ENCODE measurements at places on chromosomes 13 and 19.

DNA sequence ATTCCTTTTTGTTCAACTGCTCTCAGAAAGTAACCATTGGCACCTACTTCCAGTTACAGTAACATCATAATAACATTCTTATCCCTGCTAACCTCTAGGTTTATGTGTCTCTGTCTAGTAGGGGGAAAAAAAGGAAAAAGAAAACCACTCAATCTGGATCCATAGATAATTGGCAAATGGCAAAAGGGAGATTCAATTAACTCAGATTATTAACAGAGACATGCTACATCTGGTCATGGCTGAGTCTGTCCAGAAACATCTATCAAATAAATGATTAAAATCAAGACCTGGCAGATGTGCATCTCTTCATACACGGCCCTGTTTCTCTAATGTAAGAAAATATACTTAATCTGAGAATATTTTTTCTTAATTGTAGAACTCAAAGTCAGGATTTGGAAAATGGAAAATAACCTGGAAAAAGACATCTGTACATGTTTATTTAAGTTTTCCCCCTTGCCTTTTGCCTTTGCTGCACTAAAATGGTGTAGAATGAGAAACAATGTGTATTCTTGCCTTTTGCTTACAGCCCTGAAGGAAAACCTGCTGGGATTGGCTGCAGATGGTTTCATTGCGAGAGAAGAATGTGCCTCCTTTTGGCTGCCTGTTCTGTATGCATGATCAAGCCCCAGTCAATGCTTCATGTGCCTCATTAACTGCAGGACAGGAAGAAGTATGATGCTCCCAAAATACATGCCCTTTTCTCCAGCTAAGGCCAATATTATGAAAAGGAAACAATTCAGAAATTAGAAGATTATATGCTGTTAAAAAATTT, 921.6 kb upstream of the PCDH20 start:
- no peak for DNase-seq

GRCh38 chr13:26095846-26096610, 44.2 kb upstream of the SHISA2 start:
- no peak for DNase-seq

- DNase-seq = no peak
These were observed 32.5 kb downstream of the MCF2L start for GRCh38 chr13:113001241-113002140.

- peak; percentile 41 for DNase-seq
These were observed 25.0 kb downstream of the ERCC5 start for GRCh38 chr13:102870677-102871415.

- no peak for DNase-seq
These were observed 141.6 kb upstream of the SOX1 start for GRCh38 chr13:111925146-111925875.

- DNase-seq = no peak
These were observed 3.5 kb upstream of the ZNF701 start for GRCh38 chr19:52566588-52566987.

- no peak for DNase-seq
These were observed 29.9 kb downstream of the SHISA2 start for GRCh38 chr13:26021956-26022355.

DNA sequence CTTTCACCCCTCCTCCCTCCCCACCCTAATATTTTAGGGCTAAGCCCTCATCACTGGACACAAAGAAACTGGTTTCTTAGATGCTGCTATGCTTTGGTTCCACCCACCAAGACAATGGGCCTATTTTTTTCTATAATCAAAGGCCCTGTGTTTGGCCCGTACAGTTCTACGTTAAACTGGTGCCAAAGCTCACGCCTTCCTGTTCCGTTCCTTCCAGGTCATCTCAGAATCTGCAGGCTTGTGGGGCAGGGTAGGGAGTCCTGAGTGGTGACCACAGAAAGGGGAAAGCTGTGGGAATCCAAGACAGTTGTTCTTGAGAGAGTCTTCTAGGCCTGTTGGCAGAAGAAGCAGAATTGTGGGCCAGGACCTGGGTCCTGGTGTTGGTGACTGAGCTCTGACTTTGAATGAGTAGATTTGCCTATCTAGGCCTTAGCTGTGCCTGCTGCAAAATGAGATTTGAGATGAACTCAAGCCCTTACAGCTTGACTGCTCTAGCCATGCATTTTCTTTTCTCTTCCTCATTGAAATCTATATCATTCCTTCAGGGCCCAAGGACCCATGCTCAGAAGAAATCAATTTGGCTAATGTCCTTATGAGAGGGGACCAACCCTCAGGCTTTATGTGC, 19.1 kb upstream of the CXCL17 start:
- no peak for DNase-seq

- no peak for DNase-seq
These were observed 22.6 kb upstream of the CD177 start for GRCh38 chr19:43330726-43331434.

DNA sequence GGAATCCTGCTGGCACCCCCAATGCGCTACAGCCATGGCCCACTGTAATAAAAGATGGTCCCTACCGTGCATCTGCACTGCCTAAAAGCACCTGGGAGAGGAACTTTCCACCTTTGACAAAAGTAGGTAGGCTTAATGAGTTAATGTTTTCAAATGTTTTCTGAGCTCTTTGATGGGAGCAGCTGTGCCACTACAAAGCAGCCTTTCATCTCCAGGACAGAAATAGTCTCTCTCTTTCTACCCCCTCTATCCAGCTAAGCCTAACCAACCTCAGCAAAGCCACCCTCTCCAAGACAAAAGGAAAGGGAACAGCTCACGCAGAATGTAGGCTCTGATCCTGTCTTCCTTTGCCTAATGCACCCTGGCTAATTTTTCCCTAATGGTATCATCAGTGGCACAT, 560.2 kb downstream of the UQCRFS1 start:
- DNase-seq = no peak

DNA sequence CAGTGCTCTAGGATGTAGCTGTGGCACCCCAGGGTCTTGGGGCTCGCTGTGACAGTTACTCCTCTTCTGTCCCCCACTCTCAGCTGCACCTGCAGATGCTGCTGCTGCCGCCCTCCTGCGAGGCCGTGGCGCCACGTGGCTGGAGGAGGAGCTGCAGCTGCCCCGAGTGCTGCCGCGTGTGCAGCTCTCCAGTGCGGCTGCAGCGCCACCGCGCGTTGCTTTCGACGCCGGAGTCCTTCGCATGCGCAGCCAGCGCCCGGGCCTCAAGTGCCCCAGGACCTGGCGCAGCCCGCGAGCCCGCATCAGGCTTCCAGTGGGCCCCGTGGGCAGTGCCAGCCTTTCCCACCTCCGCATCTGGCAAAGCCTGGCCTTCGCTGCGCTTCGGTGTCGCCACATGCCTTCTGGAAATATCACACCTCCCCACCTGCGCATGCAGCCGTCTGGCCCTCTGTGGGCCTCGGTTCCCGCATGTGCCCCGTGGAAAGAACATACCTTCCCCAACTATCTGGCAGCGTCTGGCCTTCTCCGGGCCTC, 692 bp upstream of the ZNF580 start:
- no peak for DNase-seq

DNA sequence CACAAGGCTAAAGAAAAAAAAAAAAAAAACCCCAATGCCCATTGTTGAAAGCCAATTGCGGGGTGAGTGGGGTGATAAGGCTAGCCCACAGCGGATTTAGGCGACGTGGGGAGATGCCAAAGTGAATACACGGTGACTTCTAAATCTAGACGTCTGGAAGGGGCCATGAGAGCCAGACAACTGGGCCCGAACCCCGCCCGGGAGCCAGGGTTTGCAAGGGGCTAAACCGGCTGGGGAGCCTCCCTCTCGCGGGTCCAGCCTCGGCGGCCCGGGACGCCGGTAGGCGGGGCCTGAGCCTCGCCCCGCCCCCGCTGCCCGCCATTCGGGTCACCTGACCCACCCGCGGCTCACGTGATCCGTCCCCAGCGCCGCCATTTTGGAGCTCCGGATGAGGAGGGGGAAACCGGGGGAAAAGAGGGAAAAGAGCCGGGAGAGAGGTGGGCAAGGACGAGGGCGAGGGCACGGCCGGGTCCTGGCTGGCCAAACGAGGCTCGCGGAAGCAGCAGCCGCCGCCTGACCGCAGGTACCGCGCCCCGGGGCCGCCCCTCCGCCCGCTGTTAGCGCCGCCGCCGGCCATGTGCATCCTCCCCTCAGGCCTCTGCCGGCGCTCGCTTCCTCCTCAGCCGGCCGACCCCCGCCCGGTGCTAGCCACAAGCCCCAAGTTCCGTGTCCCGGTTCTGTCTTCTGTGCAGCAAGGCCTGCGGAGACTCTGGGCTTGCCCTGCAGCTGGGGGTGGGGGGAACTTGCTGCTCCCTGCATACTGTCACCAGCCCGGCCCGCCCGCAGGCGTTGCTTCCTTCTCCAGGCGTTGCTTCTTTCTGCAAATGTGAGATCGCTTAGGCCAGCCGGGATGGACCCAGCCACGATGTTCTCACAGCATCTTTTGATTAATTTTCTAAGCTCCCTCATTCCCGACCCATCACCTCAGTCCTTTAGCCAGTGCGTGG, at the start of gene ZNF507:
Gene ZNF507, plus strand, starts transcription at position 350 of the 947 bp plus-strand sequence. CDS start 7,221 bp downstream, outside the sequence.
- peak; percentile 62 for DNase-seq

- no peak for DNase-seq
These were observed 10.3 kb downstream of the HSH2D start for GRCh38 chr19:16153582-16154336.

GRCh38 chr13:63632321-63632720, 2216.7 kb upstream of the PCDH20 start:
- no peak for DNase-seq

DNA sequence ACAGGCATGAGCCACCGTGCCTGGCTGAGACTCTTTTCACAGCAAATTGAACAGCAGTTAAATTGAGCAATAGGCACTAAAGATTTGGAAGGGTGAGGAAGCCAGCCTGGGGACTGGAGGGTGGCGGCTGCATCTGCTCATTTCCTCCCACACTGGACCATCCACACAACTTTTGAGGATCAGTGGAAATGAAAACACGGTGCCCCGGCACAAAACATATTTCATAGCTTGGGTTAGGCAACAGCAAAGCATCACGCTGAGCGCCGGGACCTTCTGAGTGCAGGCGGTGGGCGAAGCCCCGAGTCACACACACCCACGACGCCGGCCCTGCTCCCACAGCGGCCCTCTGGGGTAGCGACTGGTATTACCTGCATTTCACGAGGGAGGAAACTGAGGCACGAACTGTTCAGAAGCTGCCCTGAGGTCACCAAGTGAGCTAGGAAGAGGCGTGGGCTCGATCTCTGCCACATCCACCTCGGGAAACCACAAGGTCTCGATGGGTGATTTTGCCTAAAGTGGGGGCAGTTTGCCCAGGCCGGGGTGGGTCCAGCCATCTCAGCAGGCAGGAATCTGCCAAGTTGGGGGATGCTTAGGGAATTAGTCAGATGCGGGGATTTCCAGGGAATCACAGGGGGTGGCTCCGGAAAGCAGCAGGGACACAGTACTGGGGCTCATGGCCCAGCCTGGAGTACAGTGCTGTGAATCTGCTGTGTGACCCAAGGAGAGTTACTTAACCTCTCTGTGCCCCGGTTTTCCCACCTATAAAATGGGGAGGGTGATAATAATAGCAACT, 3.5 kb upstream of the SBNO2 start:
- no peak for DNase-seq

GRCh38 chr19:55684946-55685681, 10.1 kb downstream of the EPN1 start:
- DNase-seq = no peak

- no peak for DNase-seq
These were observed 35.6 kb upstream of the ZNF599 start for GRCh38 chr19:34808566-34808965.

GRCh38 chr19:55590617-55591016, 8.7 kb downstream of the FIZ1 start:
- DNase-seq = no peak

DNA sequence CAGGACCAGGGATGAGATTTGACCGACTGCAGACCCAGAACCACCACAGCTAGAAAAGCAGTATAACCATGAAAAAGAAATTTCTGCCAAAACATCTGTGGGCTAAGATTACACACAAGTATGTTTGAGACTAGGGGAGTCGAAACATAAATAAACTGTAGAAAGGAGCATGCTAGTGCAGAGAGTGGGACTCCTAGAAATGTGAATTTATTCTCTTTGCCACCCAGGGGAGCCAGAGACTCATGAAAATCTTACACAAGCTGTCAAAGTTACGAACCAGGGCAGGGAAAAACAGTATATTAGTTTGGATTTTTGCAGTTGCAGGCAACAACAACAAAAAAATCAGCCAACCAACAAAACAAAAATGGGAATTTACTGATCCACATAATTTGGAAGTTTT, 12.3 kb upstream of the HSPH1 start:
- DNase-seq = no peak

GRCh38 chr19:15419413-15420025, 731 bp upstream of the AKAP8L start:
- no peak for DNase-seq

DNA sequence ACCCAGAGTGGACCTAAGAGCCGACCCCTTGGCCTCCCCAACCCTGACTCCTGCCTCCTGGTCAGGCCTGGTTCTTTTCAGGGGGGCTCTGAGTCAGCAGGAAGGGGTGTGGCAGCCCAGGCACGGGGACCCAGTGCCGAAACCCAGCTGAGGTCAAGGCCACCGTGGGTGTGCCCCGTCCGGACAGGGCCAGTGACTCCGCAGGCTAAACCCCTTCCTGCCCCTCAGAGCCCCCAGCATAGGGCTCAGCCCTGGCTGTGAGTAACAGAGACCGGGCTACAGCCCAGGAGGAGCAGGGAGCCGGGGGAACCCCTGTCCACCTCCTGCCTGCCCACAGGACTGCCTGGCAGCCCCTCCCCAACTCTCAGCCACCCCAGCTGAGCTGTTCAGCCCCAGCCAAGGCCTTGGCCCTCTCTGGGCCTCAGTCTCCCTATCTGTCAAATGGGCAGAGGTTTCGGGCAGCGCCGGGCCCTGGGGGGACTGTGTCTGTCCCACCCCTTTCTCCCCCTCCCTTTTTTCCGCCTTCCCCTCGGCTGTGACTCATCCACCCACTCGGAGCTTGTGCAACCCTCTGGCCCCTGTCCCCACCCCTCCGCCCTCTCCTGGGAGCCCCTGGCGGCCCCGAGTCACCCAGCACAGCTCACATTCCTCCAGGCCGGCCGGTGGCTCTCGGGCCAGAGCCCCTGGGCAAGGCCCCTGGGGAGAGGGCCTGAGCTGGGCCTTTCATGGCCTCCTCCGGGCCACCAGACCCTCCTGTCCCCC, 8.6 kb downstream of the ZBTB7A start:
- peak; percentile 55 for DNase-seq

GRCh38 chr13:22455036-22455435, 725.7 kb upstream of the SGCG start:
- DNase-seq = no peak
